CD4-positive, alpha-beta T cell treated with Interleukin-15 for 4 hours (primary cell): ENCODE measurements at places on chromosomes 5 and 9.

DNA sequence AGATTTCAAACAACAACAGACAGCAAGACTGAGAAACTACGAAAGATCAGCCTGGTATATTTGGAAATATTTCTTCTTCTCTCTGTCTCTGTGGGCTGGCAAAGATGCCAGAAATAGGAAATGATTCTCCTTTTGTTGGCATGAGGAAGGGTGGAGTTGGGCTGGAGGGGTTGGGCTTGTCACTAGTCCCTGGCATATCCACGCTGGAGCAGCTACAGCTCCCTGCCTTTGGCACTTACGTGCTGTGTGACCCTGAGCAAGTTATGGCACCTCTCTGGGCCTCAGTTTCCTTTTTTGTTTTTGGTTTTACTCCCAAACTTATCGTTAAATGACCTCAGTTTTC, 354 bp upstream of the KCNMB1 start:
- no peak for DNase-seq

- DNase-seq: no peak
Measured at GRCh38 chr5:33369485-33370465, 71.0 kb upstream of the TARS1 start.

DNA sequence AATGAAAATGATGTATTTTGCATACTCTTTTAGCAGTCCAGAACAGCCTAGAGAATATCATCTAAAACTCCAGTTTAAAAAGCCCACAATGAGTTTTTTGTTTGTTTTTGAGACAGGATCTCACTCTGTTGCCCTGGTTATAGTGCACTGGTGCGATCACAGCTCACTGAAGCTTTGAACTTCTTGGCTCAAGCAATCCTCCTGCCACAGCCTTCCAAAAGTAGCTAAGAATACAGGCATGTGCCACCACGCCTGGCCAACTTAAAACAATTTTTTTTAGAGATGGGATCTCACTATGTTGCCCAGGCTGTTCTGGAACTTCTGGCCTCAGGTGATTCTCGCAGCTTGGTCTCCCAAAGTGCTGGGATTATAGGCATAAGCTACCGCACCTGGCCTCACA, 175.7 kb downstream of the FBN2 start:
- no peak for DNase-seq

DNA sequence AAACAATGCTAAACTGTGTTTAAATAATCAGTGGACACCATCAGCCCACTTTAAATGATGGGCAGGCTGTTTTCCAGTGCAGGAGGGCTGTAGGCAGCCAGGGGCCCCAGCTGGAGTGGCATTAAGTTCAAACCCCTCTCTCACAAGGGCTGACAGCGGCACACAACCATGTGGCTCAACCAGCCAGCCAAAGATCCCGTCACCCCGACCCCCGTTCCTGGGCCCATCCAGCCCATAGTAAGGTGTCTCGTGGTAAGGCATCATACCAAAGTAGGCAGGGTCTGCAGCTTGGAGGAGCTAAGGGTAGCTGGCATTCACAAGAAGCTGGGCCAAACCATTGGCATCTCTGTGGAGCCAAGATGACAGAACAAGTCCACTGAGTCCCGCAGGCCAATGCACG, 24.9 kb downstream of the BTNL9 start:
- DNase-seq: no peak

- peak; percentile 54 for DNase-seq
Measured at GRCh38 chr5:127892467-127893207, 189.4 kb downstream of the CCDC192 start.

- DNase-seq: no peak
Measured at GRCh38 chr9:133383438-133383837, 7.3 kb downstream of the STKLD1 start.

DNA sequence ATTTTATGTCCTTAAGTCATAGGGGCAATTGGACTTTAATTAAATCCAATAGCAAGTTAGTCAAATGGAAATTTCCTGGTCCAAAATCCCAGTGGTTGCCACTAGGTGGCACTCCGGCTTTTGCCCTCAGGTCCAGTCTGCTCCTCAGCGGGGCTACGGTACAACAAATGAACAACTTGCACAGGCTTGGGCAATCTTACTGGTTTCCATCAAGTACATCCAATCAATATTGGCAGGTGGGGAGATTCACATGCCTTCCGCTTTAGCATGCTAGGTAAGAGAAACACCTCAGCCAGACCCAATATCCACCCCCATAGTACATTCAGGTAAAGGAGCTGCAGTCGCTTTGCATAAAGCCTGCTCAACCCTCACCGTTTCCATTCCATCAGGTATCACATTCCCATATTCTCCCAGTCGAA, 6.3 kb upstream of the MXD3 start:
- DNase-seq: peak; percentile 83

- DNase-seq: no peak
Measured at GRCh38 chr5:137815202-137815990, 52.3 kb upstream of the MYOT start.

DNA sequence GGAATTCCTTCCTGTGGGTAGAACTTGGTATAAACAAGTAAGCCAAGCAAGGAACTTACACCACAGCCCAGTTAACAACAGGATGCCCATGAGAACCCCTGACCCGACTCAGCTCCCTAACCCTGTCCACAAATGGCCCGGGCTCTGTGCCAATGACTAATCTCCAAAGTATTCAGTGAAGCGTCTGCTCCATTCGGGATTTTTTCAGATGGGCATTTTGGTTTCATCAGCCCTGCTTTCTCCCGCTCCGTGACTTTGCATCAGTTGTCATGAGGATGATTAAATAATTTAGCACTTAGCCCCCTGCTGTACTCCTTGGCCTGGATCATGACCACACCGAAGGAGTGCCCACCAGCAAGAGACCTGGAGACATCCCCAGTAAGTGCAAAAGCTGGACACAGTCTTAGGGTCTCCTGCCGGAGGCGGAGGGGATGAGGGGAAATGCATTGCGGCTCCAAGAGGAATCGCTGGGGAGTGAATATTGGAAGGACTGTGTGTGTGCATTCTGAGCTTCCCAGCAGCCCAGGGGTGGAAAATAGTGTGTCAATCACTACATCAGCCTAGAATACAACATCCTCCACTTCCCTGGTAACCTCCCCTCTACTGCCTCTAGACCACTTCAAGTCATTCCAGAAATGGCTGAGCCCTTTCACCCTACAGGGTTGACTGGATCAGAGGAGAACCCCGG, 41.4 kb upstream of the DNAH5 start:
- DNase-seq: no peak

DNA sequence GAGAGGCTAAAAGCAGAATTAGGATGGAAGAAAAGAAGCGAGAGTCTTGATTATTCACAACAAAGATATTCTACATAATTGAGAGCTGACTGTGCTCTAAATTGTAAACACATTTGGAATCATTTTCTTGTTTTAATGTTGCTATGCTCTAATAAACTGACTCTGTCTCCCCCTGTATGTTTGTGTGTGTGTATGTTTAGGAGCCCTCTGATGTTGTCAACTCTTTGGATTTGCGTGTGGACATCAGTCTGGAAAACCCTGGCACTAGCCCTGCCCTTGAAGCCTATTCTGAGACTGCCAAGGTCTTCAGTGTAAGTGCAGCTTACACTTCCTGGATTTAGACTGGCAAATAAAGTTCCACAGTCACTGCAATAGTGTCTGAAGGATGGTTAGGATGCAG, 37.8 kb downstream of the MOCS2 start:
- DNase-seq: no peak

DNA sequence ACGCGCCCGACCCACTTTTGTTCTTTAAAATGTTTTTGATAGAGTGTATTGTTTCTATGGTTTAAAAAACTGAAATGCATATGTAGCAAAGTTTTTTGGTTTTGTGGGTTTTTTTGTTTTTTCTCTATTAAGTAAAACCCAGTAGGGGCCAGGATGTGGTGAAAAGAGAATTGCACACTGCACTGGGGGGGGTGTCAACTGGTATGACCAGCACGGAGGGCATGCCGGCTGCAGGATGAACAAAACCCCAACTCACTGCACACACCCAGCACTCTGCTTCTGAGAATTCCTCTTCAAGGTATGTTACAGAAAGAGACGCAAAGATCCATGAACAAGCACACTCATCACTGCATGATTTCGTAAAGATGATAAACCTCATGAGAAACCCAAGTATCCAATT, 75.0 kb downstream of the STK10 start:
- peak; percentile 94 for DNase-seq

GRCh38 chr5:162256711-162257110, 189.1 kb downstream of the GABRG2 start:
- no peak for DNase-seq

DNA sequence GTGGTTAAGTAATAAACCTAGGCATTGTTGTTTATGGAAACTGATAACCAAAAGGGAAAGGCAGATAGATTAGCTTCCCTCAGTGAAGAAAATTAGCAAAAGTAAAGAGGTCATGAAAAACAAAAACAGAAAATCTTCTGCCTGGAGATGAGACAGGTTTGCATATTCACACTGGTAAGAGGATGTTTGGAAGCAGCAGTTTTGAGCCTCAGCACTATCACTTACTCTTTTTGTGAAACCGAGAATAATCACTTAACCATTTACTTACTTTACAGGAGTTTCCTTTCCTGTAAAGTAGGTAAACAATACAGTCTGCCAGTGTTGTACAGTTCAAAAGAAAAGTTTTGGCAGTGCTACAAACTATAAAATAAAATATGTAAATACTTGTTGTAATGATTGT, 35.5 kb upstream of the EMB start:
- DNase-seq: no peak

DNA sequence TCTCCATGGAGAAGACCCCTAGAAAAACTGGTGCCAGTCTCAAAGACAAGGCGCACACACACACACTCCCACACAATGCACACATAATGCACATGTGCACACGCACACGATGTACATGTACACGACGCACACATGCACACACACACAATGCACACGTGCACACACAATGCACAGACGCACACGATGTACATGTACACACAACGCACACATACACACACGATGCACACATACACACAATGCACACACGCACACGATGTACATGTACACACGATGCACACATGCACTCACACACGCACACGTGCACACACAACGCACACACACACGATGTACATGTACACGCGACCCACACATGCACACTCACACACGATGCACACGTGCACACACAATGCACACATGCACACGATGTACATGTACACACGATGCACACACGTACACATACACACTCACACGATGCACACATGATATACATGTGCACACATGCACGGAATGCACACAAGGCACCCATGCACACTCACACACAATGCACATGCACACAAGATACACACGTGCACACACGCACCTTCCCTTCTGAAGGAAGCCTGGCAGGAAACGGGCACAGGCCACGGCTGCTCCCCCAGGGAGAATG, 76.5 kb downstream of the VAV2 start:
- DNase-seq: no peak

- DNase-seq: no peak
Measured at GRCh38 chr9:70392850-70393249, 21.6 kb downstream of the KLF9 start.

DNA sequence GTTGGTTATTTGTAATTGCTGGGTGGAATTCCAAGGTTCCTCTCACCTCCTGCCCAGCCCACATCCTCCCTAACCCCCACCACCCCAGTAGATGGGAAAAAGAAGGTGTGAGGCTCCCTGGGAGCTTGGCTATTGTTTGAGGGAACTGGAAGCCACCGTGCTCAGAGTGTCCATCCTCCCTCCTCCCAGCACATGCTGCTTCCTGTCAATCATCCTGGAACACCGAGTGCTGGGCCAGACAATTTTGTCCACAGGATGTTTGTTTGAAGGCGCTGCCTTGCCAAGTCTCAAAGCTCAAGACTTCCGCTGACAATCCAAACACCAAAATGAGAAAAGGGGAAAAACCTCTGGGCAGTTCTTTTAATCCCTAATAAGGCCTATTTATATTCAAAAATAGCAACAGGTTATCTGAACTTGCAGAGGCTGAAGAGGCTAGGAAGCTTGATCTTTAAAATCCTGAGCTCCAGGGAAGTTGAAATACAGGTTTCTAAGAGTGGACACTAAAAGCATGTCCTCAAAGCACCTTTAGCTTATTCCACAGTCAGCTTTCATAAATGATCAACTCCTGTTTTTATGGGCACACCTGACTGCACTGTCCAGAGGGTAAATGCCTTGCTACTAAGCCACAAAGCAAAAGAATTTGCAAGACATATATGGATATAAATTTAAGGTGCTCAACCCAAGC, 286.7 kb downstream of the NFIB start:
- DNase-seq: no peak
